ENCODE measurements at places on chromosomes 5 and 9.
A peak's percentile ranks its signal among the peaks of the same experiment; 100 is the strongest.

GRCh38 chr5:9596824-9597223, 33.3 kb downstream of the TAS2R1 start:
- no peak for DNase-seq

GRCh38 chr5:36726317-36726716, 119.9 kb downstream of the SLC1A3 start:
- DNase-seq = no peak

DNA sequence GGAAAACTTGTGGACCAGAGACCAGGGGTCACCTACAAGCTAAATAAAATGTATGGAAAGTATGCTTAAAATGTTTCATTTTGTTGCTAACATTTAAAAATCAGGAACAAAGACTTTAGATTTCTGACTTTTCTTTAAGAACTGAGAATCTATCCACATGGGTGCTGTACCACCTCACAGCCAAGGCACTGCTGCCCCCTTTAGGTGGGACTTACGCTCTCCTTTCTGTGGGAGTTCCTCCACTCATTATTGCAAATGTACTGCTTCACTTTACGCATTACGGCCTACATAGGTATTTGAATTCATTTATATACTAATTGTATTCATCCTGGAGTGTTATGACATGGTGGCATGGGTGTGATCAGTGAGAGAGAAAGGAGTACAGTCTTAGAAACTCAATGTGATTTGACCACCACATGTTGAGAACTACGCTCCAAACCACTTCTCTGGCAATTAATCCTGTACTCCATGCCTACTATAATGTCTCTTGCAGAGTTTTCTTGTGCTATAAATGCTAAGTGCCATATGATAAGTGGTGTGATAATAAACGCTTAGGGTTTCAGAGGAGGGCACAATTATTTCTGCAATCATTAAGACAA, 24.7 kb upstream of the CETN3 start:
- DNase-seq = no peak

DNA sequence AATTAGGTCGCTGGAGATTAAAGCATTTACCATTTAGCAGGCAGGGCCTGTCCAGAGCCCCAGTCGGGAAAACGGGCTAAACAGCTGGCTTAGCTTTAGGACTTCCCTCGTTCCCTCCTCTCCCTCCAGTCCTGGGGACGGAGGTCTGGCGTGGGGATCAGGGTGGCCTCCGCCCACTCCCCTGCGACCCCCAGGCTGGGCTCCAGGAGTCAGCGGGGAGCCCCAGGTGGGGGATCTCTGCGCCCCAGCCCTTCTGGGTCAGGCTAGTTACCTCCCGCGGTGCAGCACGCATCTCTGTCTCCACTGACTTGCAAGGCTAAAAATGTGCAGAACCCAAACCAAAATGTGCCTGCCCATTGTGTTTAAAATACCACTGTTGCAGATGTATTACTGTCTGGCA, 16.2 kb upstream of the CAMSAP1 start:
- DNase-seq = no peak

- no peak for DNase-seq
Observed at GRCh38 chr9:91732187-91733005, 217.6 kb downstream of the ROR2 start.

GRCh38 chr9:123129423-123129822, 96.0 kb downstream of the GPR21 start:
- DNase-seq = no peak

DNA sequence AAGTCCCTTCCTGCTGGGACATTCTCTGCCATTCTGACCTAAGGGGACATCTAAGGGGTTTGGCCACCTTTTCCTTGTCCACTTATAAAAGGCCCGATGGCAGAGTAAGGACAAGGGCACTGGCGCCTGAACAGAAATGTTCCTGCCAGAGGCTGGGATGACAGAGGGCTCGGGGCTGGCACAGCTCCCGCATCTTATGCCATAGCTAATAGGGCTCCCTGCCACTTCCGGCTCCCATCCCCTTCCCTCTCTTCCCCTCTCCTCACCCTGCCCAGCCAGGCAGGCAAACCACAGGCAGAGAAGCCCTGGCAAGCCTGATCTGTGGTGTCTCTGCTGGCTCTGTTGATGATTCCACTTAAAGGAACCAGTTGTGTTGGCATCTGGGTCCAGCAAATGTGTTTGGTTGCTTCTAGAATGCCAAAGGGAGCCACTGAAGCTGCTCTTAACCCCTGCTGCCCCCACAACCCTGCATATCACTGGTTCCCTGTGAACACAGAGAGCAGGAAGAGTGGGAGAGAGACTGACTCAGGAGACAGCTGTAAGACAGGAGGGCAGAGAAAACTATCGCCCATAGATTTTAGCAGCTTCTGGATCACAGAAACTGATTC, 18.4 kb upstream of the ADRA1B start:
- DNase-seq = no peak

DNA sequence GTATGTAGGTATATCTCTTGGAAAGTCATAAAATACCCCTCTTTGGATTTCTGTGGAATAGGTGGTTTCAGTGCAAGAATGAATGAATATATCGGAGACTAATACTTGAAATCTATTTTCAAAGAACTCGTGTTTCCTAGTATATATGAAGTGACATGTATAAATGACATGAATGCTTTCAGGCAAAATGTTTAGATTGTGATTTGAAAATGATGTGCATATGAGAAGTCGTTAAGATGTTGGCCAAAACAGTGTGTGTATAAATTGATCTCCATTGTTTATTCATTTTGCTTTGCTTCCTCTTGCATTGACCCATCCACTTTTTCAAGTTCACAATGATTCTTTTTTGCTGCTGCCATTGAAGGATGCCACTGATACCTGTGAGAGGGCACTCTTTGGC, 8.3 kb downstream of the TRIO start:
- no peak for DNase-seq

DNA sequence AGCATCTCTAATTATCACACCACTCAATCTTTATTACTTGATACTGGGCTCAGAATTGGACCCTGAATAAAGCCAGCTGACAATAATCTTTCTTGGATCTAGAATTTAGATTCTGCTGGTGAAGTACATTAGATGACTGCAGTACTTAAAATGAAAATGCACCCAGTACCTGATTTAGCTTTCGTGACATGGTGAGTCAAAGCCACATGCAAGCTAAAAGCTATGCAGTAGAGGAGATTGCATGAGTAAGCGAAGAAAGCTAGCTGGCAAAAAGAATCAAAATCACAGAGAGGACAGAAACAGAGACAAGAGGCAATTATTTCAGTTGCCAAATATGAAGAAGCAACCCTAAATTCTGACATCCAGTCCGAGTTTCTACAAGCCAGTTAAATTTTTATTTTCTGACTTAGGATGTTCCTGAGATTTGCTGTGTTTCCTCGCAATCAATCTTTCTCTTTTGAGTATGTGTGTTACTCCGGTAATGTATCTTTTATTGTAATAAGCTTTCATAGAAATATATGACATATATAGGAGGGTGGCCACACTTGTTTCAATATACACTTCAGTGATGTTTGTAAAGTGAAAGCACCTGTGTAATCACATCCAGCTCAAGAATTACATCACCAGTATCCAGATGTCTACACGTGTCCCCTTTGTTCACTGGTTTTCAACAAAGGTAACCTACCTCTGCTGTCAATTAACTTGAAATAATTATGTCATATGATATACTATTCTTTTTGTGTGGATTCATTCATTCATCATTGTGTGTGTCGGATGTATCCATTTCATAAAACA, 101.7 kb downstream of the CDH18 start:
- DNase-seq = no peak

DNA sequence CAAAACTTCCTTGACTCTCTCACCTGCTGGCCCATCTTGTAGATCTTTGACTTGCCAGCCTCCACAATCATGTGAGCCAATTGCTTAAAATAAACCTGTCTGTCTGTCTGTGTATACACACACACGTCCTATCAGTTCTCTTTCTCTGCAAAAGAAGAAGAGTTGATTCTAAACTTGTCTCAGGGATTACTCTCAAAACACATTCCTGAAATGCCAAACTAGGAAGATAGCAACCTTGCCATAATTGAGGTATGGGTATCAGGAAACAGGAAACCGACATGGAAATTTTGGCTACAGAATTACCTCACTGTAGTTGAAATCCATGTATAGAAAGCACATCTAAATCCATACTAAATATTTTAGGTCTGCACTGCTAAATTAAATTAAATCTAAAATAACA, 483.4 kb downstream of the PLK2 start:
- DNase-seq = no peak

- no peak for DNase-seq
Observed at GRCh38 chr9:5630081-5630507, 1.2 kb downstream of the RIC1 start.

- DNase-seq = no peak
Observed at GRCh38 chr5:145471831-145472612, 363.1 kb downstream of the PRELID2 start.

GRCh38 chr9:97874624-97875023, 21.6 kb downstream of the FOXE1 start:
- no peak for DNase-seq

DNA sequence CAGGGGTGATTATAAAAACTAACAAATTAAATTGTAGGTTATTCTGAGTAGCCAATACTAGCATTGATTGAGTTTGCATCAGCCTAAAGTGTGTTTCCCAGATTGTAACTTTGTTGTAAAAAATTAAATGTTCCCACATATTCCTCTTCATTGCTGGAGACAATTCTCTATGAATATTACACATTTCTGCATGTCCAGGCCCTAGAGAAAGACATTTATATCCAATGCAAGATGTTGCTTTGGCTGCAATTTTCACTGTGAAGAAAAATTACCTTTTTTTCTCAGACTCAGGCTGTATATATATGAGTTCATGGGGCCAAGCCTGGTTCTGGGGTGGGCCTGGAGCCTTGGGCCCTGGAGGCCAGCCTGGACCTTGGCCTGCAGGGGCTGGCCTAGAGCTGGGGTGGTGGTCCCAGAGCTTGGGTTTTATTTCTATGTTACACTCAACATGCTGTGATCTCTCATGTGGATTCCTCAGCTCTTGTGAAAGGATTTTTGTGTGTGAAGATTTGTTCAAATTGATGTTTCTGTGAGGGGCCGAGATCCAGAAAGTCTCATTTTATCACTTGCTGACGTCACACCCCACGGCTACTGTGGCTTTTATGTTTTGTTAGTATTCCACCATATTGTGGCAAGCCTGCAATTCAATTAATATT, 232.5 kb downstream of the SPATA31A1 start:
- no peak for DNase-seq

GRCh38 chr5:1536322-1536845, 12.6 kb upstream of the LPCAT1 start:
- peak; percentile 45 for DNase-seq

GRCh38 chr9:137748741-137749140, 128.8 kb upstream of the CACNA1B start:
- DNase-seq = no peak

DNA sequence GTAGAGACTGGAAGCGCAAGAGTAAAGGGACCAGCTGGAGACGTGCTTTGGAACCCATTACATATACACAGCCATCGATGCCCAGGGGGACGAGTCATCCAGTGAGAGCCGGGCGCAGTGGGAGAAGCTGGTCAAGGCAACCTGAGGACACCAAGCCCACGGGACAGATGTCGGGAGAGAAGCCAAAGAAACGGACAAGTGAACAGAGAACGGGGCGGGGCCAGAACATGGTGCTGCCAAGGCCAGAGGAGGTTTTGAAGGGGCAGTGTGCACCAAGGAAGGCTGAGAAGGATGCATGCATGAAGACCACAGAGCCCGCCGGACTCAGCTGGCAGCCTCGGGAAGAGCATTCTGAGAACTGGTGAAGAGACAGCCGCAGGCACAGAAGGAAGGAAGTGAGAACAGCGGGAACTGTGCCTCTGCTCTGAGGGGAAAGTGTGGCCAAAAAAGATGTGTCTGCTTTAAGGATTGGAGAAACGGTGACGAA, 20.3 kb downstream of the CAMSAP1 start:
- no peak for DNase-seq

GRCh38 chr5:141881886-141882285, 3.7 kb upstream of the PCDH1 start:
- no peak for DNase-seq

DNA sequence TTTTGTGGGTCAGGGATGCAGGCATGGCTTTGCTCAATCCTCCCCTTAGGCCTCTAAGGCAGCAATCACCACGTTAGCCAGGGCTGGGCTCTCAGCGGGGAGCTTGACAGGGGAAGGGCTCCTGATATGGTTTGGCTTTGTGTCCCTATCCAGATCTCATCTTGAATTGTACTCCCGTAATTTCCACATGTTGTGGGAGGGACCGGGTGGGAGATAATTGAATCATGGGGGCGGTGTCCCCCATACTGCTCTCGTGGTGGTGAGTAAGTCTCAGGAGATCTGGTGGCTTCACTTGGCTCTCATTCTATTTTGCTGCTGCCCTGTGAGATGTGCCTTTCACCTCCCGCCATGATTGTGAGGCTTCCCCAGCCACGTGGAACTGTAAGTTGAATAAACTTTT, 11.5 kb upstream of the IRX4 start:
- no peak for DNase-seq

- DNase-seq = no peak
Observed at GRCh38 chr5:139852696-139853095, 57.1 kb downstream of the PSD2 start.

- DNase-seq = no peak
Observed at GRCh38 chr5:174223355-174223754, 177.8 kb downstream of the NSG2 start.

DNA sequence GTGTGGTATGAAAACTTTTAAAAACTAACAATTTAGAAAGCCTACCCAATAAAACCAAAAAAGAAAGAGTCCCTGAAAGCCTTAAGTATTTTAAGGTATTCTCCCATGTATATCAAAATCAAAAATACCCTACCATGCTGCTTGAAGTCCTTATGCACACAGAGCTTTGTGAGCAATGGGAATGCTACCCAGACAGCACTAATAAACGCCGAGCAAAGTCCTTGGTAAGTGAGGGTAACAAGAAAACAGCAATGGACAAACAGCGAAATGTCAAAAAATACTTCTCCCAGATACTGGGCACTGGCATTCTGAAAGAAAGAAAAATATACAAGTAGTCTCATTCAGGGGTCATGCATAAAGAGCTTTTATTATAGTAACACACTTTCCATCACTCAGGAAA, 27.4 kb downstream of the ERMP1 start:
- DNase-seq = no peak

GRCh38 chr5:97929383-97929782, 746.3 kb upstream of the RIOK2 start:
- no peak for DNase-seq

DNA sequence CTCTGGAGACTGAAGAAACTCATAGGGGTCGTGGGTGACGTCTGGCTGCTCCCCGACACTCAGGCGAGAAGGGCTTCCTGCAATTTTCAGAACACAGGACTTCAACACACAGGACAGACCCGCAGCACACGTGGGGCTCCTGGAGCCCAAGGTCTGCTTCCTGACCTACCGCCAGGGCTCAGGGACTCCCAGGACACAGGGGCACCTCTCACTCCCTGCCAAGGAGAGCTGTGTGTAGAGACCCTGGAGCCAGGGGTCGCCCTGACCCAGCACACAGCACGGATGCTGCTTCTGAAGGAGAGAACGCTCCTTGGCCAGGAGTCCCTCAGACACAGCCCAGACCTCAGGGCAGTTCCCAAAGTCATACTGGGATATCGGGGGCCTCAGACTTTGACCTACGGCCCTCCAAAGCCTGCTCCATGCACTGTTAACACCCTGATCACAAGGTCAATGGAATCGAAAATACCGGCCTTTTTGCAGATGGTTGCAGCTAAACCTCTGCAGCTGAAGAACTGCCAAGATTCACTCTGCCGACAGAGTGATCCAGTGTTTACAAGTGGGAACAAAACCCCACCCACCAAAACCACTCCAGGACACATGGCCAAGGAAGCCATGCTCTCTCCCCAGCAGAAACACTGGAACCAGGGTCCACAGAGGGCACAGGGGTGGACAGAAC, 13.8 kb upstream of the ZDHHC11 start:
- no peak for DNase-seq

GRCh38 chr5:135710045-135710675, 124.3 kb upstream of the SLC25A48 start:
- DNase-seq = no peak

GRCh38 chr9:9817176-9817575, 795.6 kb downstream of the PTPRD start:
- DNase-seq = no peak
